ENCODE measurements at places on chromosomes 3 and 15.
A peak's percentile ranks its signal among the peaks of the same experiment; 100 is the strongest.

DNA sequence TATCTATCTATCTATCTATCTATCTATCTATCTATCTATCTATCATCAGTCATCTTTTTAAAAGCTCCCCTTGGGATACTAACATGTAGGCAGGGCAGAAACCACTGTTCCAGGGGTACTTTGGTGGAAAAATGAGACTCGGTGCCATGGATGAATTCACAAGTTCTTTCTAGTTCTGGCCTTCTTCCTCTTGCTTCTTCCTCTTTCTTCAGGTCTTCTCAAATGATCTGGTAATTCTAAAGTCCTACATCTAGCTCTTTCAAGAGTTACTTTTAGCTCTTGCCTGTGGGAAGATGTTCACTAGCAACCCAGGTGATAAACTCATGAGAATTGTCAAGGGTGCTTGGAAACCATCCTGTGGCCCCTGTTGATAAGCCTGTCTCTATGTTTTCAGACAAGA is 168.5 kb upstream of the TBC1D5 start:
- no peak for DNase-seq

DNA sequence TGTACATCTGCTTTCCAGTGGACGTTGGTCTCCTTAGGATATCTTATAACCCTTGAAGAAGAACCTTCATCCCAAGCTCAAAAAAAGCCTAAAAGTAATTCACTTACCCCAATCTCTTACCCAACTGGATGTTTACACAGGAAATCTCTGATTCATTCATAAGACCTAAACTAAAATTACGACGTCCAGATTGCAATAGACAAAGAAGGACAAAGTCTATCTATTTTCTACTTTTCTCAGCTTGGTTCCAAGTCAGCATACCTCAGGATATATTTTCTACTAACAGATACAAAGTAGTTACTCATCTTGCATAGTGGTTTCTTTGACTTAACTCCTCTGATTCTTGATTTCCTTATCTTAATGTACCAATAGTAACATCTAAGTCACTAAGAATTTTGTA is 669.9 kb downstream of the OTOL1 start:
- DNase-seq: no peak

GRCh38 chr3:33145901-33146580 is 32.2 kb downstream of the CRTAP start:
- DNase-seq: no peak

- no peak for DNase-seq
Observed at GRCh38 chr3:76664816-76665215, 375.1 kb upstream of the ROBO2 start.

DNA sequence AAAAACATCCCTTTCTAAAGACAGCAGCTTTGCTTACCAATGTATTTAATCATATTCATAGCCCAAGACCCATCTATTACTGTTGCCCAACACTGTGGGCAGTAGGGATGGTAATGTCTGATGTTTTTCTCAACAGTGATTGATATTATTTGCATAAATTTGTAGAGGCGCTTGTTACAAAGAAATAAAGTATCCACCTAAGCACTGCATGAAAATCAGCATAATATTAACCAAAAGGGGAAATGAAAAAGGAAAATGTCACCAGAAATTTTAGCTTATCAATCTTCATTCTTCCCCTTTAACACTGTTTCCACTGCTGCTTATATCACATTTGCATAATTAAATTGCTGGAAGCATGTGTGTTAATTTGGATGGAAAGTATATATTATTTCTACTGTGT is 140.5 kb downstream of the CTNNB1 start:
- no peak for DNase-seq

- no peak for DNase-seq
Observed at GRCh38 chr3:32934150-32934742, 17.2 kb upstream of the CCR4 start.

- DNase-seq: peak; percentile 85
Observed at GRCh38 chr15:69648775-69649735, 196.4 kb downstream of the RPLP1 start.

DNA sequence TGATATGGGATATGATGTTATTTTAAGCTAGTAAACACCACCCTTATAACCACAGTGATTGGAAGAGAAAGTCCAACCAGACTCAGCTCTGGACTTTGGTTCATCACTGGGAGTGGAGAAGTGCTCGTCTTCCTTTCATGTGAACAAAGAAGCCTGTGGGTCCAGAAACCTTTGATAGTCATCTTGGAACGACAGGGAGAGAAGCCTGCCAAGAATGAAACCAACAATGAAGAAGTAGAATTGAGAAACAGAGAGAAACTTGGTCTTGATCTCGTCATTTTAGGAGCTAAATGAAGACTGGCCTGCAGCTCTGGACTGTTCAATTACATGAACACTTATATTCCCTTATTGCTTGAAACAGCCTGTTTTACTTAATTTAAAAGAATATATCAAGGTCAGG is 13.1 kb upstream of the SLC35G2 start:
- DNase-seq: no peak

GRCh38 chr15:101496198-101496986 is 6.9 kb upstream of the PCSK6 start:
- DNase-seq: no peak

DNA sequence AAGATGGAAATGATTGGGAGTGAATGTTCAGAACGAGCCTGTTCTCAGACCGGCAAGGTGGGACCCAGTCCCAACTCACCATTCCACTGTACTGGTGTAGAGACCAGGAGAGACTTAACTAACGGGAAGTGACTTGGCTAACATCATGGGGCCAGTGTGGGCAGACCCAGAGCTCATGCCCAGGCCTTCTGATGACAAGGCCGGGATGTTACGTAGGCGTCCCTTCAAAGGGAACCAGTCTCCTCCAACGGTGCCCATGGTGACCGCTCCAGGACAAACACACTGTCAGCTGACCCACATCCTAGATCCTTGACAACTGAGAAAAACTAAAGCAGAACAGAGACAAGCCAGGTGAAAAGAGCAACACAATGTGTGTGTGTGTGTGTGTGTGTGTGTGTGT is 128.4 kb upstream of the HACD2 start:
- DNase-seq: no peak

DNA sequence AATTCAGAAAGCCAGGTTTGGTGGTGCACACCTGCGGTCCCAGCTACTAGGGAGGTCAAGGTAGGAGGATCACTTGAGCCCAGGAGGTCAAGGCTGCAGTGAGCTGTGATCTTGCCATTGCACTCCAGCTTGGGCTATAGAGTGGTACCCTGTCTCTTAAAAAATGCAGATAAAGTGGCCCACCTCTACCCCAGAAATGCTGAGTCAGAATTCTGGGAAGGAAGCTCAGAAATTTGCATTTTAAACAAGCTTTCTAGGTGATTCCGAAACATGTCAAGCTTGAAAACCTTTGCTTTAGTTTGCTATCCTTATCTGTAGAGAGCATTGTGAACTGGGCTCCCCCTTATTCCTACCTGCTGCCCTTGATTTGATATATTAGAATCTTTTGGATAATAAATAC is 7.7 kb downstream of the MED12L start:
- DNase-seq: no peak

GRCh38 chr15:92654662-92655061 is 913 bp downstream of the FAM174B start:
- DNase-seq: no peak

GRCh38 chr3:74301056-74301455 is 313.4 kb downstream of the CNTN3 start:
- no peak for DNase-seq

GRCh38 chr3:4741404-4742307 is 237.6 kb upstream of the BHLHE40 start:
- DNase-seq: no peak

DNA sequence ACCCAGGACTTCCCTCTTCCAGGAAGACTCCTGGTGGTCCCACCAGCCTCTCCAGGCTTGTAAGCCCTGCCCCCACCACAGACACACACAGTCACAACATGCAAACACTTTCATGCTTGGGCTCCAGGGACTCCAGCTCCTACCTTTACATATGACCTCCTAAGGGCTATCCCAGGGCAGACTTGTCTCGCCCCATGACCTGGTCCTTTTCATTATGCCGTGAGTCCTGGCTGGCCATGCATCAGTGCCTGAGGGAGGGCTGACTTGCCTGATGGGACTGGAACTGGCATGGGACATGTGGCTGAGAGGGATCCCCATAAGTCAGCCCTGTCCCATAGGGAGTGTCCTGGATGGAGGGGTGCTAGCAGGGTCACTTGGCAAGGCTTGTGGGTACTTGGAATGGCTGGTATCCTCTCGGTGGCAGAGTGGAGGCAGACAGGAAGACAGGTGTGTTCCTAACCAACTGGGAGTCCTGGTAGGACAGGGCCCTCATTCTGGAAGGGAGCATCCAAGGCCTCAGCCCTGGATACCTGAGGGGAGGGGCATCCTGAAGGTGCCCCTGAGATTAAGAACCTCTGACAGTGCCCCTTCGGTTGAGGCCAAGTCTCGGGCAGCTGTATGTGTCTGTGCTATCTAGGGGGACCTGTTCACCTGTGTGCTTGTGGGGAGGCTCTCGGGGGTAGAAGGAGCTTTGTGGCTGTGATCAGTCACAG is 540 bp upstream of the HHATL start:
- DNase-seq: no peak

- no peak for DNase-seq
Observed at GRCh38 chr3:73144276-73144675, 82.8 kb downstream of the EBLN2 start.

- DNase-seq: no peak
Observed at GRCh38 chr3:179450901-179451264, 387 bp downstream of the GNB4 start.

Data from H9 (cell line).